PC-3 (cell line): ENCODE measurements at places on chromosomes 1 and 21. TPM values are rescaled to one million over a fixed set of nuclear protein-coding genes. Genes with fewer than 3 reads are reported as not detected.

Gene PYHIN1
- total RNA-seq = not detected in 2 replicates

Gene S100A7
- total RNA-seq = not detected in 2 replicates

Gene CLEC20A
- not detected in 2 replicates for total RNA-seq

Gene ETNK2
- total RNA-seq = 24.5 and 37.1 TPM in 2 replicates

Gene GSTM2
- 29.0 and 38.6 TPM in 2 replicates for total RNA-seq

Gene LGR6
- total RNA-seq = 0.23 and 0.26 TPM in 2 replicates

Gene KIAA0319L
- total RNA-seq = 20.9 and 26.7 TPM in 2 replicates

Gene EDARADD
- 0.17 and 0.91 TPM in 2 replicates for total RNA-seq

Gene RAVER2
- 11.4 and 12.2 TPM in 2 replicates for total RNA-seq

Gene BOLA1
- total RNA-seq = 27.6 and 38.6 TPM in 2 replicates

Gene KCND3
- not detected in 2 replicates for total RNA-seq

Gene OR10J1
- not detected in 2 replicates for total RNA-seq

DNA sequence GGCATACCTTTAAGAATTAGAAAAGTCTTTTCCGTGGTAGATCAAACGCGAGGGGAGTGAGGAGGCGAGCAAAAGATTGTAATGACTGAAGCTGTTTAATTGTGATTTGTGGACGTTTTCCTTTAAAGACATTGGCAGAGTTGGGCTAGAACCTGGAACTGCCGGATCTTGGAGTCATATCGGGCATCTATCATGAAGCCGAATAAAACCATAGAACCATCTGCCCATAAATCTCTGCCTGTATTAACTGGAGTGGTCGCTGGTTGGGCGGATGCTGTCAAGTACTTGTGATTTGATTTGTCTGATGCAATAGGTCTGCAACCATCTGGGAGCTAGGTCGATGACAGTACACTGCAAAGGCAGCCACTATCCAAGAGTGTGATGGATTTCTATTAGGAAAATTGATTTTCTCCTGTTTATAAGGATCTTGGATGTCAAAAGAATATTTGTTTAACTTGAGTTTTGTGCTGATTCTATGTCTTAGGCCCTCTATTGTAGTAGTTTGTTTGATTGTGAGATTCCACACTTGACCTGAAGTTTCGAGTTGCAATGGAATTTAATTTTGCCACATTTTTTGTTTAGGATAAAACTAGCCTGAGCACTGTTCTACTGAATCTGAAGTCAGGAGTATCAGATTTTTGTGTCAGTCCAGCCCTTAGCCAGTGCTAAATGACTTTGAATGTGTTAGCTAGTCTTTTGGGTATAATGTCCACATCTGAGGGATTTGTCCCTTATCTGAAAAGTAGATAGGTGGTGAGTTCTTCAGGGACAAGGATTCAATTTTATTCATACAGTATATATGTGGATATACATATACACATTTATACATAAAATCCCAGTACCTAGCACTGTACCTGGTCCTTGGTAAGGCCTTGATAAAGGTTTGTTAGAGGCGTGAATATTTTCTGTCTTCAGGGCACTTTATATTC is 1.2 kb downstream of the SARS1 start:
- peak; percentile 54 for DNase-seq

DNA sequence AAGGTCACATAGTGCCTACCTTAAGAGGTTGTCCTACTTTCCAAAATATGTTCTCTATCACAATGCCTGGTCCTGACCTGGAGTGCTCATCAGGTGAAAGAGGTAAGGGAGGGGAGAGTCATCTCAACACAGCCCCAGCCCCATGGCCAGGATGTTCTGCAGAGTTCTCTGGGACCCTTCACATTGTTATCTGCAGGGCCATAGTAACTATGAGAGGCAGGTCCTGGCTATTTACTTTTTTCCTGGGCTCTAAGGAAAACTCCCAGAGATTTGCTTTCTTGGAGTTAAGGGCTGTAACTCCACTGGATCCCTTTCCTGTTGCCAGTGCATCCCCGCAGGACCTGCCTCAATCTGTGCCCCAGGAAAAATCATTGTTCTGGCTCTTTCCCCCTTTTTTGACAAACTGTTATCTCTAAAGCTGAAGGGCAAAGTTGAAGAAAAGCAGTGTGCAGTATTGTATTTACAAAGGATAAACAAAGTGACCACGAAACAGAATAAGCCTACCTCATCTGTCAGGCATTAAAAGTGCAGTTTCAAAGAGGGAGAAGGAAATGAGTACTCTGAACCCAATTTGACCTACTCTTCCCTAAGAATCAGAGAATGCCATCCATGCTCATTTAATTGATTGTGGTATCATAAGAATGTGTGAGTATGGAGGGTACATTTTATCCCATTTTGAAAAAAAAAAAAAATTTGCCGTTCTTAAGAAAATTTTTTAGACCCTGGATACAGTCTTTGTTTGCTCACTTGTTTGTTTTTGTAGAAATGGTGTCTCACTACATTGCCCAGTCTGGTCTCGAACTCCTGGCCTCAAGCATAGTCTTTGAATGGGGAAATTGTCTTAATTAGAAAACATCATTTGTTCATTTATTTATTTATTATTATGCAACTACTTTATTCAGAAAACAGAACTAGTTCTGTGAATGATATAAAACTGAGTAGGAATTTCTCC is 149.6 kb downstream of the RHOU start:
- DNase-seq = no peak

GRCh38 chr1:198253668-198254067 is 96.9 kb downstream of the NEK7 start:
- peak; percentile 52 for DNase-seq

- DNase-seq = no peak
These were observed 250.9 kb upstream of the FMN2 start for GRCh38 chr1:239840790-239841189.

- DNase-seq = no peak
These were observed 25.4 kb upstream of the LRRC3 start for GRCh38 chr21:44429894-44430293.

- no peak for DNase-seq
These were observed 4.2 kb downstream of the MAN1C1 start for GRCh38 chr1:25620701-25621350.

GRCh38 chr1:177948336-177948972 is 21.4 kb downstream of the SEC16B start:
- DNase-seq = peak; percentile 70

DNA sequence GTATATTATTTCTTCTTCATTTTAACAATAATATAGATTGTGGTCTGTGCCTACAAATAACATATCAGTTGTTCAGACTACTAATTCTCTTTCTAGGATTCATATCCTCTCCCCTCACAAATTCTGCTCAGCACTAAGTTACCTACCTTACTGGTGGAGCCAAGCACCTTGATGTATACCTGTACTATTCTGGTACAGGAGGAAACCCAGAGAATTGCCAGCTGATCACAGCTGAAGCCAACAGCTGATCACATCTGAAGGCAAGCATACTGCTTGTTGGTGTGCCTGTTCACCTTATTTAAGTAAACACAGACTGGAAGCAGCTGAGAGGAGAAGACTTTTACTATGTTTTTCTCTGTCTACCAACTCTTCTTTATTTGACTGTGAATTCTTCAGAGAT is 101.8 kb downstream of the PBX1 start:
- no peak for DNase-seq

DNA sequence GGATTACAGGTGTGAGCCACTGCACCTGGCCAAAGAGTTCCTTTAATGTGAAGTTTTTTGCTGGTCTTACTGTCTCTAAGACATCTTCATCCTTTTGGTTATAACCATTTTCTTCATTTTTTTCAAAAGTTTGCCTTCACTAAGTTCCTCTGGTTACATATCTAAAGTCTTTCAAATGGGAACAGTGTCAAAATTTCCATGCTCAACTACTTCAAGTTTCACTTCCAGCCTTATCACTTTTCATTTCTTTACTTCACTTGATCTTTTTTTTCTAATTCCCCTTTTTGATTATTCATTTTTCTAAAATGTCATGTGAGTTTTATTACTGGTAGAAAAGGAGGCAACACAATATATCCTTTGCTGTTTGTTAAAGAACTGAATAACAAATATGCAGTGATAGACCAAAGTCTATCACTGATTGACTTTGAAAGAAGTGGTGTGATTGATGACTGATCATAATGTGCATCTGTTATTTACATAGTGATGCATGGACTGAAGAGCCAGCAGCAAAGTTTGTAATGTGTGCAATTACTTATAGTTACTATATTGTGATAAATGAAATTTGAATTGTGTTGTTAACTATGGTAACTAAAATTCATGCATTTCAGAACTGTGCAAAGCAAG is 16.0 kb upstream of the ZFYVE9 start:
- no peak for DNase-seq

- DNase-seq = no peak
These were observed 29.7 kb downstream of the FAM151A start for GRCh38 chr1:54593571-54594160.

DNA sequence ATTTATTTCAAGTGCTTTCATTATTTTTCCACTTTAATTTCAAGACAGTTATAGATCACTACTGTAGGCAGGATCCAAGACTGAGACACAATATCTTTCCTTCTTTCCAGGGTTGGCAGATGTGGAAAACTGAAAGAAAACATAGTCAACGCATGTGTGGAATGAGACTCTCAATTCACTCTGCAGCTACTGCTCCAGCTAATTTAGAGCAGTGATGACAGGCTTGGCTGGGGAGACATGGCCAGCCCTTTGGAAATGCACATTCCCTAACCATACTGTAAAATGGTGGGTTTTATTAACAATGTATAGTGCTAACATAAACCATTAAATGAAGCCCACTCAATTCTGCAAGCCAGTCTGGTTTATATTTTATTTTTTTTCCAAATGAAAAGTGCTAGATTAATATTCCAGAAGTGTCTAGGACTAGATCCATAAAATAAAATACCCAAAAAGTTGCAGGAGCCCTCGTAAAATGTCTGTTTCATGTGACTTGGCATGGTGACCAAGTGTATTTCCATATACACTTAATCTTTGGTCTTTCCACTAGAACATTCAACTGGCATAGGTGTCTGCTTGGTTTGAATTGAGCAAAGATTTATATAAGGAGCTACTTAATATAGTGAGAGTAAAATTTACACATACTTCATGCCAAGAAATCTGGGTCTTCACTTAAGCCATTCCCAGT is 32.9 kb downstream of the COL11A1 start:
- DNase-seq = no peak

- no peak for DNase-seq
These were observed 304.7 kb upstream of the PTBP2 start for GRCh38 chr1:96416701-96417444.

- DNase-seq = peak; percentile 33
These were observed 88.1 kb upstream of the HIVEP3 start for GRCh38 chr1:42006836-42007235.

DNA sequence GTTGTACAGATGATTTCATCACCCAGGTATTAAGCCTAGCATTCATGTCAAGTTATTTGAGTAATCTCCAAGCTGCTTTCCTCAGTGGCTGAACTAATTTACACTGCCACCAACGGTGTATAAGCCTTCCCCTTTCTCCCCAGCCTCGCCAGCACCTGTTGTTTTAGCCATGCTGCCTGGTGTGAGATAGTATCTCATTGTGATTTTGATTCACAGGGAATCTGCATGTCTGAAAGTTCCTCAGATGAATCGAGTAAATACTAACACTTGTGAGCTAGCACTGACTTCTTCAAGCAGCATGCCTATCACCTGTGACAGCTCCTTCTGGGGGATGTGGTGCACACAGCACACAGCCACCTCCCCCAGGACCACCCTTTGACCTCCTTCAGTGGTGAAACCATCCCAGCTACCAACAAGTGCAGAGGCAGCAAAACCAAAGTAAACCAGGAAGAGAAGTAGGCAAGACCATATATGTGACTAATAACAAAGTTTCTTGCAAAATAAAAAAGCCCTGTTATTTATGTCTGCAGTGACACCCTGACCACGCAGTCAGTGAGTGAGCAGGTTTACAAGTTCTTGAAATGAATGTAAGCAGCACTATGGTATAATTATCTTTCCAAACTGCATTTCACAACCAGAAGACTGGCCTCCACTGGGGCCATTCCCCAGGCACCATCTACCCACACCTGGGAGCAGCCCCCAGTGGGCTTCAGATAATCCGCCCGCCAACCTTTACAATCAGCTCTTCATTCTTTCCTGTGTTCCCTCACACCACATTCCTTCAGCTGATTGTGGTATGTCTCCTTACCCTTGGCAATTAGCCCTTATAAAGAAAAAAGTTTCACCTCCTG is 173.8 kb downstream of the ETS2 start:
- DNase-seq = peak; percentile 35

DNA sequence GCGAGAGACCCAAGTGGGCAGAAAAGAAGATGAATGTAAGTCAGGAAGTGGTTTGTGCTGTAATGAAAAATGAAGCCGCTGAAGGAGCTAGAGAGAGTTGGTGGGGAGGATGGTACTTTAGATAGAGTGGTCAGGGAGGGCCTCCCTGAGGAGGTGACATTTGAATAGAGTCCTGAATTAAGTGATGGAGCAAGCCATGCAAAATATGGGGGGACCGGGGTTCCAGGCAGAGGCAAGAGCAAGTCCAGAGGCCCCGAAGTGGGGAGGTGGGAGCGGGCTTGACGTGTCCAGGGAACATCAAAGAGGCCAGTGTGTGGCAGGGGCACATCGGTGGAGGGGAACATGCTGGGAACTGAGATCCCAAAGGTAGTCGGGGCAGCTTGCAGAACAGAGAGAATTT is 43.1 kb downstream of the OPRD1 start:
- no peak for DNase-seq

DNA sequence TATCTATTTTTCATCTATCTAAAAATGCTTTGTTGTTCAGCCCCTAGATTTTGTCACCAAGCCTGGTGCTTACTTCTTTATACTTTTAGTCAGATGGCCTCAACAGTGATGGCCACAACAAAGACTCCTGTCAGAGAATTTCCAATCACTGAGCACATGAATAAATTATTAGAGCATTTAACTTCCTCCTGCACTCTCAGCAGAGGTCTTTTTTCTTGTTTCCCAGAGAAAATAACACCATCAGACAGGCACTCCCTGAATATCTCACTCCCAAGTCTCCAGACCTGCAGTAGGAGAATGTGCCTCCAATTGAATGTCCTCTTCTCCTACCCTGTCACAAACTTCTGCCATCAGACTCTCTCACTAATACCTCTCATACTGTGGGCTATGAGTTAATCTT is 616.0 kb upstream of the NR5A2 start:
- DNase-seq = no peak

GRCh38 chr1:112054510-112054909 is 65.0 kb upstream of the KCND3 start:
- DNase-seq = no peak

- no peak for DNase-seq
These were observed 7.5 kb downstream of the PKNOX1 start for GRCh38 chr21:42981862-42982261.

DNA sequence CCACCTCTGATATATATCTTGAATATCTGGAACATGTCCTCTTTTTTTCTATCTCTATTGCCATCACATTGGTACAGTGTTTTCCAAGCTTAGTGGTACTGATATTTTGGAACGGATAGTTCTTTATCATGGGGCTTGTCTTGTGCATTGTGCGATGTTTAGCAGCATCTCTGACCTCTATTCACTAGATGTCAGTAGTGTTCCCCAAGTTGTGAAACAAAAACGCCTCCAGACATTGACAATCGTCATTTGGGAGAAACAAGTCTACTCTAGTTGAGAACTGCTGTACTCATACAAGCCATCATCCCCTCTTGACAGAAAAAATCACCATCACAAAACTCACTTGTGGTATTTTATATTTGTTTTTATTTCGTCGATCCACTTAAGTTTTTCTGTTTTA is 79.7 kb upstream of the CHODL start:
- peak; percentile 2 for DNase-seq
